ENCODE measurements at places on chromosomes 4 and X. TPM values are rescaled to one million over a fixed set of nuclear protein-coding genes. Genes with fewer than 3 reads are reported as not detected.

GRCh38 chrX:72026341-72027023 is 105.2 kb downstream of the RTL5 start:
- DNase-seq = no peak

DNA sequence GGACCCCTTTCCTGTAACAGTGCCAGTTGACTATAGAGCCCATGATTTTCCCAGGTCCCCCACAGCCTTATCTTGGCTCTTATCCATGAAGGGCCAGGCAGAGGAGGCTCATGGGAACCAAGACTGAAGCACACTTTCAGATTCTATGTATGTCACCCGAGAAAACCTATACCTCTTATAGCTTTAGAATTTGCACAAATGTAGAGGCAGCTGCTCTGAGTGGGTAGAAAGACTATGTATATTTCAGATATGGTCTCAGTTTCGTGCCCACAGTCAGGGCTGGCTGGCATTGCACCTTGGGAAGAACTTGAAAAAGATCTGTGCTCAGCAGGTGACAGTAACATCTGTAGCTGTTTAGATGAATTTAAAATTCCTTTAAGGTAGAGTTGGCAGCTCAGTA is 8.3 kb upstream of the LNX1 start:
- no peak for DNase-seq

Gene PTPN13
- 0.12 TPM for total RNA-seq

Gene ZNF674
- 1.6 TPM for total RNA-seq
